Activated T-cell treated with anti-CD3 and anti-CD28 coated beads, Interleukin-2, amount 50 U/mL, for 24 hours (primary cell): ENCODE measurements at places on chromosomes 1 and 21.

DNA sequence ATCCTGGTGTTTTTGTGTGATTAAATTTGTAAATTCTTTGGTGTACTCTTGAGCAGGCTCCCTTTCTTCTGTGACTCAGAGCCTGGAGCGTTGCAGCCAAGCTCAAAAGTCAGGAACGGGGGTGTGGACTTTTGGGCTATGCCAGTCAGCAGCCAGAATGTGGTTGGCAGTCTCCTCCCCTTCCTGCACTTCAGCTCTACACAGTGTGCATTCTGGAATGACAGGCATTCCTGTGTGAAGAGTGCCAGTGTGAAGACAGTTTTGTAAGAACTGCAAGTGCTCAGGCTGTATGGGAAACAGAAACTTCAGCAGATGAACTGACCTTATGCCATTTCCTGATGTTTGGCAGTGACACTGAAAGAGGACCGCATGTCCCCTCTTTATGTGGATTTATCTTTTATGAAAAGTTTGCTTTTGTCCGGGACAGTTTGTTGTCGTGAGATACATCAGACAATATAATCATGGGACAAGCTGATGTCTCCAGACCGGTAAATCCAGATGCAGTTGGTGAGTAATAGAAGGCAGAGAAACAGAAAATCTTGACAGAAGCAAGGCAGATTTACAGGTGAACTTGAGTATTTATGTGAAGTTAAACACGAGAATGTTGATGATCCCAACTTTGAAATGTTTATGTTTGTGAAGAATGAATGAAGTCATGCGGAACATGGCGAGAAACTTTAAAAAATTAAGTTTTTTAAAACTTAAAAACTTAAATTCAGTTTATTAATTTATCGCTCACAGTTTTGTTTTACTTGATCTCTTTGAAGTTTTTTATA lies 67.7 kb upstream of the RCC1 start:
- DNase-seq: no peak

DNA sequence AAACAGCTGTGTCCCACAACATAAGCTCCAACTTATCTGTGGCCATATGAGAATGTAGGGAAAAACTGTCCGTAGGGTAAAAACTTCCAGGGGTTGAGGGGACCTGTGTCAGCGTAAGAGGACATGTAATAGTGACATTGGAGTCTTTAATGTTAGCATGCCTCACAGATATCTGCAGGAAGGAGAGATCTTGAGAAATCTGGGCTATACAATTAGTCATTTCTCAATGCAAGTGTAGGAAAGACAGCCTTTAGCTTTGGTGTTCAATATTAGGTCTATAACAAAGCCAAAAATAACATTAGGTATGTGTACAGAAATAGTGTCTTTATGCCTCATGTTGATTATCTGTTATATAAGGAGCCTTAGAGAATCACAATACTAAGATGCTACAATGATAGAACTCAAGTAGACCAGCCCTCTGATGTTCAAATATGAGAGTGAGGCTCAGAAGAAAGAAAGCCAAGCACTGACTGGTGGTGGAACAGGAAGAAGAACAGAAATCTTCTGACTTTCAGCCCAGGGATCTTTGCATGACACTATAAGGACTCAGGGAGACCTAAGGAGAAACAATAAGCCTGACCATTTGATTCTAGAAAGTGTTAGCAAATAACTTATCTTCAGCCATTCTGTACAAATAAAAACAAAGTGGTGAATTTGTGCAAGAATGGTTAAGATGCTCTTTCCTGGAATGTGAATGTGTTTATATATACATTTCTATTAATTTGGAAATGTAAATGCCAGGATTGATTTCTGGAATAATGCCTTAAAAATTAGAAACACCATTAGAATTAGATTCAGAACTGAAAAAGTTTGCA lies 152.6 kb downstream of the ZC3H11B start:
- no peak for DNase-seq

- DNase-seq: peak; percentile 76
These were observed 6.7 kb upstream of the WNT2B start for GRCh38 chr1:112501810-112502641.

DNA sequence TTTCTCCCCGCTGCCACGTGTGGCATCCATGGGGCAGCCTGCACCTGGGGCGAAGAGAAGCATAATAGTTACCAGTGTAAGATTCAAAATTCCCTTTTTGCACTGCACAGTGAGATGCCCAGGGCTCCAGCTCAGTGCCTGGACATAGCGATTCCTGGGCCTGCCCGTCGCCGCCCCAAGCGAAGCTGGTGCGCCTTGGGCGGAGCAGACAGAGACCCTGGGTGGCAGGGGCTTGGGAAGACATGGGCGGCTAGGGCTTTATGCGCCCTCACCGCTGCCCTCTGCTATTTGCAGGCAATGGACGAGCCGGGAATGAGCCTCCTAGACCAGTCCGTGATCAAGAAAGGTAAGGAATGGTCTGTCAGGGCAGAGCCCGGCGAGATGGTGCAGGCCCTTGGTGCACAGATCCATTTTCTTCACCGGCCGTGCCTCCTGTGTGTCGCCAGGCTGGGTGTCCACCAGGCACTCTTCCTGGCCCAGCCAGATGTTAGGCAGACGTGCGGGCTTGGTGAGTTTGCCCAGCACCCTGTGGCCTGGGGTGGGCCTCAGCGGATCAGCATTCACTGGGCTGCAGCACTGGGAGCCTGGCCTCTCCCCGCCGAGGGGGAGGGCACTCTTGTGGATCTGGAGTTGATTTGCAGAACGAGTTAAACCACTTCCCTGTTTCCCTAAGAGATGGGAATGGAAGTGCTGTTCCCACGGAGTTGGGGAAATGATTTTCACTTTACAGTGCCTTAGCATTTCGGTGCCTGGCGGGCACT lies 1.7 kb downstream of the TFAP2E start:
- DNase-seq: no peak
